ENCODE measurements at places on chromosomes 16 and 17.

GRCh38 chr16:85363881-85364280, 249.2 kb upstream of the GSE1 start:
- DNase-seq = no peak

DNA sequence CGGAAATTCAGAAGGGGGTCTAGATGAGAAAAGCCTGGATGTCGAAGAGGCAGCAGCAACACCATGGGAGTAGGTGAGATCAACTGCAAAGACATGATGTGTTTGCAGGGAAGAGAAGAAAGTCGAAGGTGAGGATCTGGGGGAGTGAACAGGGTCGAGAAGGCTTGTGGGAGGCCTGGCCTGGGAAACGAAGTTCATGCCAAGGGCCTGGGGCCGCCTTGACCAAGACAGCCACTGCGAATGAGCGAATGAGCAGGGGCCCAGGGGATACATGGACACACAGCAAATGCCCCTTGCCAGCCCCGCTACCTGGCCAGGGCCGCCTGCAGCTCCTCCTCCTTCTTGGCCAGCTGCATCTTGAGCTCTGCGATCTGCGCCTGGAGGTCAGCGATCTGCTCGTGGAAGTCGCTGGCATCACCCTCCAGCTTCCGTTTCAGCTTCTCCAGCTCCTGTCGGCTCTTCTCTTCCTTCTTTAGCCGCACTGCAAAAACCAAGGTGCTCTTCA, 87.1 kb downstream of the NDE1 start:
- DNase-seq = no peak

DNA sequence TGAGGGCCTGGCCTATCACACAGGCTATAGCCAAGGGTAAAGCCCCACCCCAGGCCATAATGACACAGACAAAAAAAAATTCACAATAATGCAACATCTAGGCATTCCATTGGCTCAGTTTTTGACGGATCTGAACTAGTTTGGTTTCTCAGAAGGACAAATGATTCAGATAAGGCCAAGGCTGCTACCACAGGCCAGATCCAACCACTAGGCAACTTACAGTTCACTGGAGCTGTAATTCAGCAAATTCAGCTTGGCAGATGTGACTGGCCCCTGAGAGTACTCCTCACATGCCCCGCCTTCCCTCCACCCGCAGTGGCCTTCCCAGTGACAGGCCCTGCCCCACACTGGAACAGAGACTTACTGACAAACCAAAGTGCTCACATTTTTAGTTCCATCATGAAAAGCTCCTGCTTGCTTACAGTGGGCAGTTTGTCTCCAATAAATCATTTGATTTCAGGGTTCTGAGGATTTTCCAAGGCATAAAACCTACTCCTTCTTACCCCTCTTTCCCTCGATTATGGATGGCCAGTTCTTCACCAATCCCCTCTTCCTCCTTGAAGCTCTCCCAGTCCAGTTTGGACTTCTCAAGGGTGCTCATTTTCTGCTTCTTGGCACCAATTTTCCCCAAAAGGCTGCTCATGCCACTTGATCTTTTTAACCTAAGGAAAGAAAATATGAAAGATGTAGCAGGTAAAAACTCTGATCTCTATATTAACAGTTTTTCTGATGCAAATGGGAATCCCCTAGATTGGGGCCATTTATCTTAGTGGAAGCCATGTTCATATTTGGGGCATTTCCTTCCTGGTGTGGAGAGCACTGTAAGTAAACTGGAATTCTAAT, 53.3 kb upstream of the BCAR1 start:
- DNase-seq = no peak

DNA sequence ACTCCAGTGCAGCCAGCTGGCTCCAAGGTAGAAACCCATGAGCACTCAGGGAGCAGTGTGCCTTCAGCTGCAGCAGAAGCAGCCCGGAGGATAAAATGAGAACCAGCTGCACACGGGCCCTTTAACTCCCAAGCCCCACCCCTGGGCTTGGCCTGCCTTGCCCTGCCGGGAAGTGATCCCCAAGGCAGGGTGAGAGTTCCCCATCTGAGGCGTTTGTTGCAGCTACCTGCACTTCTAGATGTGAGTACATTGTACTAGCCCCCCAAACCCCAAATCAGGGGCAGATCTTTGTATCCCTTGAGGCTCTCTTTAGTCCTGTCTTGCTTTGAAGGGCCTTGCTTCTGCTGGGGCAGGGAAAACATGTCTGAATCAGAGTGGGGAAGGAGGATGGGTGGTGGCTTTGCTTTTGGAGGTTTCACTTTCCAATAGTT, at the start of gene MVP:
TSS of gene MVP (plus strand) at position 192 of the 431 bp plus-strand sequence. CDS start 10,088 bp downstream, outside the sequence.
- no peak for DNase-seq

DNA sequence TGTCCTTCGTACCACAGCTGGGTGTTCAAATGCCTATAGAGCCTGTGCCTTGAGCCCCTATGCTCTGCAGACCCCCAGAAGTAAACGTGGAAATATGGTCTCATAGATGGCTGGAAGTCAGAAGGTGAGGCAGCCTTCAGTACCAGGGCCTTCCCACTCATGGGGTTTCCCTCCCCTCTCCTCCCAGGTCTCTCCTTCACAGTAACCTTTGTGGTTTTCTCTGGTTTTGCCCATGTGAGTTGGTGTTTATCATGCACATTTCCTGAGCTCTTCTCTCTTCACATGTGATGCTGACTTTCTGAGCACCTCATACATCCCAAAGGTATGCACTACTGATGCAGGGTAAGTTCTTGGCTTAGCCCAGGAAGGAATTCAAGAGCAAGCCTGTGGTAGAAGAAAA, 35.4 kb downstream of the TMEM114 start:
- DNase-seq = no peak

DNA sequence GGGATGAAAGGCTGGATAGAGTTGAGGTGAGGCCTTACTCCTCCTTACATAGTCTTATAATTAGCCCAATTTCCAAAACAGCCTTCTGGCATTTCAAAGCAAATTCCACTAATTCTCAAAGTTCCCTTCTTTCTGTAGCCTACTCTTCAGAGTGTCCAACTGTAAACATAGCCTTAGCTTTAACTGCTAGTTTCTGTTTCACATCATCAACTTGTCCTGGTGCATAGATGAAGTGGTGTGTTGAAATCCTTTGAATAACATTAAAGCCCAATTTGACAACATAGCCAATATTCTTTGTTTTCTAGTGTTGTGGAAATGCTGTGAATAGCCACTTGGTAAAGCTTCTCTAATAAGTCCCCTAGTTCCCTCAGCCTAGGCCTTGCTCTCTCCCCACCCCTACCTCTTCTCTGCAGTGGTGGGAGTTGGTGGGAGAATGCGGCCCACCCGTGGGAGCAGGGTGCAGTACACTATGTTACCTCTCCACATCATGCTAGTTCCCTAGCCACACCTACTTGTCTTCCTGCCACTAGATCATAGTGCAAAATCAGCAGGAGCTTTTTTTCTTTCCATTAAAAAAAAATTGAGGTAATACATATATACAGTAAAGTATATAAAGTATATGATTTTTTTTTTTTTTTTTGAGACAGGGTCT, 127.0 kb upstream of the HAS3 start:
- DNase-seq = no peak

DNA sequence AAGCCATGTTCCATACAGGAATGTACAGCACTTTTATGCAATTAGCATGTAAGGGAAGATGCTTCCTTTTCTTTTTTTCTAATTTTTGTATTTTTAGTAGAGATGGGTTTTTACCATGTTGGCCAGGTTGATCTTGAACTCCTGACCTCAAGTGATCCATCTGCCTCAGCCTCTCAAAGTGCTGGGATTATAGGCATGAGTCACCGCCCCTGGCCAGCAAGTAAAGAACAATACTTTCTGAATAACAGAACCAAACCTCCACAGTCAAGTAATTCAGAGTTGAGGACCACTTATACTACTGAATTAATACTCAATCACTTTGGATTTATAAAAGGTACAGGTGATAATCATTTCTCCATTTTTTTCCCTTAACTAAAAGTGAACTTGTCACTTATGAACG, 13.0 kb downstream of the C16orf87 start:
- DNase-seq = no peak

DNA sequence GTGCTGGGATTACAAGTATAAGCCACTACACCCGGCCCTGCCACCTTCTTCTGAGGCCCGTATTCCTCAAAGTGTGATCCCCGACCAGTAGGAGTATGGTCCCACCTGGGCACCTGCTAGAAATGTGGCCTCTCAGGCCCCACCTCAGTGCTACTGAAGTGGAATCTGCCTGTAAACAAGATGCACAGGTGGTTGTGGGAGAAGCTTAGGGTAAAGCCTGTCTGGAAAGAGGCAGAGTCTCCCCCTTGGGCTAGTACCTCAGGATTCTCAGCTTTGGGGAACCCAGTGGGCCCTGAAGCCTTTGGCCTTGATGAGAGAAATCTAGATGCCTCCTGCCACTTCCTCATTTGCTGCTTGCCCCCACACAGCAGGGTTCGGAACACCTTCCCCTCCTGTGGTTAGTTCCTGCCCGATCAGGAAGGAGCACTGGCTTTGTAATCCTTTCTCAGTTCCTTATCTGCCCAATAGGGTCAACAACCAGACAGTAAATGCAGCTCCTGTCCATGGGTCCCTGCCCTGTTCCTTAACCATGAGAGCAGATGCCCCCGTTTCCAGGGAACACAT, 25.2 kb downstream of the TK2 start:
- DNase-seq = no peak

- no peak for DNase-seq
Observed at GRCh38 chr17:30084788-30085187, 31.8 kb upstream of the NSRP1 start.

GRCh38 chr16:48091117-48091516, 64.7 kb downstream of the ABCC12 start:
- no peak for DNase-seq

DNA sequence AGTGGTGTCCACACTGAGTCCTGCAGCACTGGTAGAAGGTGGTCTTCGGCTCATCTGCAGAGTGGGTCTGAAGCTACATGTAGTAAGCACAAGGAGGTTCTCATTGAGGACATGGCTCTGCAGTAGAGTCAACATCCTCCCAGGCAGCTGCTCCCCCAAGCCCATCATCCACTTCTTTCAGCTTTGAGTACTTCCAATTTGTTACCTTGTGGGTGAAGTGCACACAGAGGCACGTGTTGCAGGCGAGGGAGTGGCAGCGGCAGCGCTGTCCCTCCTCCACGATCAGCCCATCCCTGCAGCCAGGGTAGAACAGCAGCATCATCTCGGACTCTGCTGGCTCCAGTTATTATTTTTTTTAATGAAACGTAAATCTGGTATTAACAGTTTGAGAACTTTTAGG, 1.8 kb upstream of the SSTR2 start:
- DNase-seq = no peak

DNA sequence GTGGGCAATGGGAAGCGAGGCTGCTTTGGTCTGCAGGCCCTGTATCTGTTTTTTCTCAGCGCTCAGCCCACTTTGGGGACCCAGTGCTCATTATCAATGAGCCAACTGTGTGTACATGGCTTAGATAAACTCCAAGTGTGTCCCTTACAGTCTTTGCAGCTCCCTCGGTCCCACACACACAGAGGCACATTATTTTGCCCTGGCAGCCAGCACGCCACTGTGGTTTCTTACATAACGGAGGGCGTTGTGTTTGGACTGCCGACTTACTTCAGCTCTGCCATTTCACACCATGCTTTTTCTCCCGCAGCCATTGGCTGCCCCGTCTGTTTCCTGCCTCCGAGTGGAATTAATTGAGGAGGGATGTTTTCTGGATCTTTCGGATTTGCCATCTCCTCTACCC, 56.5 kb upstream of the CLEC18A start:
- no peak for DNase-seq

DNA sequence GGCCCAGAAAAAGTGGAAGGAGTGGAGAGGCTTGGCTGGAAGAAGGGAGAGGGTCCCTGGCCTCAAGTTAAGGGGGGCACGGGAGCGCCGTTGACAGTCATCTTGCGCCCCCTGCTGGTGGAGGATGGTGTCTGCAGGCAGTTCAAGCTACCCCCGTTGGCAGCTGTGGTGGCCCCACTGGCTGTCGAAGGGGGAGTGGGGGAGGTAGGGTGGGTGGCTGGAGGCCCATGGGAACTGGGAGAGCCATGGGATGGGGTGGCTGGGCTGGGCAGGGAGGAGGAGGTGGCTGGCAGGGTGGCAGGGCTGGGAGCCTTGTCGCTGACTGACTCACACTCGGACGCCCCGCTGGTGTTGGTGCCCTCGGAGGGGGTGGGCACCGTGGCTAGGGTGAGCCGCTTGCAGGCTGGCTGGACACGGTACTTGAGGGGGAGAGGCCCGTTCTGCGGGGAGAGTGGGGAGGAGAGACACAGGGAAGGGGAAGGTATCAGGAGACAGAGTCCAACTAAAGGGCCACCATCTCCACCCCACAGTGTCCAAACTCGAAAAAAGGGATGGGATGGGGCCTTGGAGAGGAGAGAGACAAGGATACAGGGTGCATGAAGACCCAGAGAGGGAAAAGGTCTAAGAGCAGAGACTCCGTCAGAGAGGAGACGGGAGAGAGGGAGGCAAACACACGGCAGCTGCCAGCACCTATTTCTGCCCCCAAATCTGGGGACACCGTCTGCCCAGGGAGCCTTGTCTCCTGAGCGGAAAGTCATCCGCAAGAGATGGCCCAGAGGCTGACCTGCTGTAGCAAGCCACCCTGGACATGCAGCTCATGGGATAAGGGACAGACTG, 5.2 kb downstream of the CISD3 start:
- no peak for DNase-seq

DNA sequence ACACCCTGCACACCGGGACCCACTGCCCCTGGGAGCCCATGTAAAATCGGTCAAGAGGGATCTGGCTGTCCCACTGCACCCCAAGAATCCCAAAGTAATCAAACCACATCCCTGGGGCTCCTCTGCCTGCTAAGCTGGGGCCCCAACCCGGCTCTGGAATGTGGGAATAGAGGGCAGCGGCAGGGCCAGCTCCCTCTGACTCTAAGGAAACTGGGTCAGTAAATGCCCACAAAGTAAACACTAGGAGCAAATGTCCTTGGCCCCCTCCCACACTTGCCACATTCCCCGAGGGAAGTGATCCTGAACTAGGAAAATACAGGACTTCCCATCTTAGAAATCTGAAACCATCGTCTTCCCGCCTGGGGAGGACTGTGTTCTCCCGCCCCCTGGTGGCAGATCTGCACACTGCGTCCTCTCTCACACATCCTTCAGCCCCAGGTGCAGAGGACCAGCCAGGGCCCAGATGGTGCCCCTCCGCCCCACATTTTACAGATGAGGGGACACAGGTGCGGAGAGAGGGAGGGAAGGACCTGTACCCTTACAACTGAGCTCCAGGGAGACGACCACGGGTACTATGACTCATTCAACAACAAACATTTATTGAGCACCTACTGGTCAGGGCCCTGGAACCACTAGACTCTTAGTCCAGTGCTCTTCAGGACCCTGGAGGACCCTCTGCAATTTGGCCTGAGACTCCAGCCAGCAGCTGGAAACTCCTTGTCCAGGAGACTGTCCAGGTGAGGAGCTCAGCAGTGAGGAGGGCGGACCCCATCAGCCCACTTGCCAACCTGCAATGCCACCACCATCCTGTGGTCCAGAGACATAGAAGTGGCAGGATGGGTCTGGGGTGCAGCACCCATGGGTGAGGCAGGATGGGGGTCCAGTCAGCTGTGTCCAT, 10.1 kb downstream of the P3H4 start:
- peak; percentile 27 for DNase-seq

DNA sequence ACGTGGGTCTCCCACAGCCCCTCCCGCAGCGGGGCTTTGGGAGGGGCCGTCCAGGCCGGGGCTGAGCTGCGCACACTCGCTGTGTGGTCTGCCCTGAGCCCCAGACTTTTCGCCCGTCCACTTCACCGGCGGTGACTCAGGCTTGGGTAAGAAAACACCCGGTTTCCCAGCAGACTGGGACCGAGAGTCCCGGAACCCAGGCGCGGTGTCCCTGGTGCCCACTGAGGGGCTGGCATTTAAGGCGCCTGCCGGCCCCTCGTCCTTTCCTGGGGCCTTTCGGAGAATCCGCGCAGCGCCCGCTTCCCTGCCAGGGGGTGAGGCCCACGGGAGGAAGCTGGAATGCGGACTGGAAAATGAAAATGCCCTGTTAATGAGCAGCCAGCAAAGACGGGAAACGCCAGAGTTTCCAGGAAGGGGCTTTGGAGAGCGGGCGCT, 100.3 kb downstream of the C16orf95 start:
- no peak for DNase-seq
